IMR-90 (cell line): ENCODE measurements at places on chromosomes 5 and 9.

- H3K27ac ChIP-seq: no peak overlapping the region
- H3K36me3 ChIP-seq: peaks cover 23% of the 10 kb centered on the region
- H3K27me3 ChIP-seq: no peaks in the 10 kb centered on the region
- no peaks in the 10 kb centered on the region for H3K4me1 ChIP-seq
Observed at GRCh38 chr5:168562279-168562678, 16.9 kb downstream of the PANK3 start.

DNA sequence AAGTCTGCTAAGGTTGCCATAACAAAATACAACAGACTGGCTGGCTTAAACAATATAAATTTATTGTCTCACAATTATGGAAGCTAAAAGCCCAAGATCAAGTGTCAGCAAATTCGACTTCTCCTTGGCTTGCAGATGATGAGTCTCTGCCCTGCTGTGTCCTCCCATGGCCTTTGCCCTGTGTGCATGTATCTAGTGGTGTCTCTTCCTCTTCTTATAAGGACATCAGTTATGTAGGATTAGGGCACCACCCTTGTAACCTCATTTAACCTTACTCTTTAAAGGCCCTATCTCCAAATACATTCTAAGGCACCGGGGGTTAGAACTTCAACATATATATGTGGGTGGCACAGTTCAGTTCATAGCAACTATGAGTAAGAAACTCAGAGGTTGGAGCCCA, 157.9 kb upstream of the RASA1 start:
- H3K27ac ChIP-seq: no peak overlapping the region
- no peak for DNase-seq
- H3K27me3 ChIP-seq: no peaks in the 10 kb centered on the region
- H3K4me3 ChIP-seq: no peak overlapping the region

DNA sequence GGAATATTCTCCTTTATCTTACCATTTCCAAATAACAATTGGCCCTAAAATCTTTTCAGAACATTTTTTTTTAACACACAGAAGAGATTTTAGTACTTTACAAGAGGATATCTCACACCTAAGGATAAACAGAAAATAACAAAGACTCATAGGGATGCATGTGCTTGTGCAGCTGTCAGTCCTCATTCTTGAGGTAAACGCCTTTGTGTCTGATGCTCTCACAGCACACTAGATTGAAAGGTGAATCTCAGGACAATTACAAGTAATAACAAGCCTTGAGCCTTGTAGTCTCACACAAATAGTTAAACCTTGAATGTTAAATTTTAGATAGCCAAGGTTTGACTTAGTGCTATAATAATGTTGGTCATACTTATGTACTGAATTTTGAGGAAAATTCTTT, 439.2 kb downstream of the PTPRD start:
- DNase-seq: no peak
- H3K4me1 ChIP-seq: no peaks in the 10 kb centered on the region
- no peak overlapping the region for H3K4me3 ChIP-seq

DNA sequence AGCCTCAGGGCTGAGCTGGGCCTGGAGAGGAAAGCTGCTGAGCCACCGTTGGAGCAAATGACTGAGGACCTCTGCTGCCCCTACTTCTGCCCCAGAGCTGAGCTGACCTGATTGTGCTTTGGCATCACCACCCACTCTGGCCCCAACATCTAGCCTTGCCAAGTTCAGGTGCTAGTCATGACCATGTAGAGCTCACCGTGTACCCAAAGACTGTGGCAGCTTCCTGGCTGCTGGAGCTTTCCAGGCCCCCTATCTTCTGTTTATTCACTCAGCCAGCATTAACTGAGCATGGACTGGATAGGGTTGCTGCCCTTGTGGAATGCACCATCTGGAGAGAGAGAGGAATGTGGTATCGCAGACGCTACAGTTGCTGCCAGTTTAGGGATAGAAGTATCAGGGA, 49.1 kb downstream of the JADE2 start:
- peaks cover 73% of the 10 kb centered on the region for H3K36me3 ChIP-seq
- no peaks in the 10 kb centered on the region for H3K27me3 ChIP-seq
- H3K4me1 ChIP-seq: peaks cover 10% of the 10 kb centered on the region
- DNase-seq: peak; percentile 38
- H3K4me3 ChIP-seq: no peak overlapping the region

DNA sequence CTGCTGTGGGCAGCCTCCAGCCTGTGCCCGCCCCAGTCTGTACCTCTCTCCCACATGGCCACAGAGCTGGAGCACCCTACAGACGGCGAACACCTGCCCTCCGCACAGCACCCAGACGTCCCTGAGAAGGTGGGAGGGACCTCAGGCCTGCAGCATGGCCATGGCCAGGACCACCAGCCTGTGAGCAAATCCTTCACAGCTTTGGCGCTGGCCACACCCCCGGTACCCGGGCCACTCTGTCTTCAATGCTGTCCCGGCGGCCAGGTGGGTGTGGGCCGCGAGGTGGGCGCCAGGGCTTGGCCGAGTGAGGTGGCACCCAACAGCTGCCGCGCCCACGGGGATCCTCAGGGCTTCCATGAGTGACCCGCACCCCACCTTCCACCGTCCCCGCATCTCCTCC, 18.7 kb downstream of the NOTCH1 start:
- H3K27me3 ChIP-seq: no peaks in the 10 kb centered on the region
- no peak overlapping the region for H3K4me3 ChIP-seq
- no peak overlapping the region for H3K27ac ChIP-seq
- DNase-seq: no peak
- H3K36me3 ChIP-seq: peaks cover 16% of the 10 kb centered on the region; the same call in 1 of the 2 replicates

- no peak overlapping the region for H3K27ac ChIP-seq
- no peaks in the 10 kb centered on the region for H3K27me3 ChIP-seq
- DNase-seq: no peak
- H3K4me1 ChIP-seq: no peaks in the 10 kb centered on the region
- H3K36me3 ChIP-seq: no peaks in the 10 kb centered on the region
- H3K4me3 ChIP-seq: no peak overlapping the region
Observed at GRCh38 chr5:174235221-174236011, 189.9 kb downstream of the NSG2 start.

GRCh38 chr9:18526685-18527084, 52.7 kb downstream of the ADAMTSL1 start:
- no peaks in the 10 kb centered on the region for H3K36me3 ChIP-seq
- no peak overlapping the region for H3K4me3 ChIP-seq
- no peak for DNase-seq

- no peak overlapping the region for H3K27ac ChIP-seq
- H3K27me3 ChIP-seq: no peaks in the 10 kb centered on the region
- DNase-seq: no peak
Observed at GRCh38 chr5:172010278-172010677, 3.8 kb upstream of the FBXW11 start.

DNA sequence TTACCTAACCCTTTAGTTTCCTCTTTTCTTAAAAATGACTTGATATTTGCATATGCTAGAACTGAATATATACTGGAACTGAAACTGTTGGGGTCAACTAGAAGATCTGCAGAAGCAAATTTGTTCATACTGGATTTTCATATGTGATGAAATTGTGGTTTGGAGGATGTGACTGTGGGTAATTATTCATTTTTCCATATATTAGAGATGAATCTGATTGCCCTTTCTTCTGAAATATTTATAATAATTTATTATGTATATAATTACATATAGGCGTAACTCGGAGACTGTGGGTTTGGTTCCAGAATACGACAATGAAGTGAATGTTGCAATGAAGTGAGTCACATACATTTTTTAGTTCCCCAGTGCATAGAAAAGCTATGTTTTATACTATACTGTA, 149.1 kb downstream of the ATP10B start:
- no peaks in the 10 kb centered on the region for H3K4me1 ChIP-seq
- H3K27me3 ChIP-seq: no peaks in the 10 kb centered on the region
- no peak overlapping the region for H3K4me3 ChIP-seq
- H3K27ac ChIP-seq: no peak overlapping the region
- no peak for DNase-seq

DNA sequence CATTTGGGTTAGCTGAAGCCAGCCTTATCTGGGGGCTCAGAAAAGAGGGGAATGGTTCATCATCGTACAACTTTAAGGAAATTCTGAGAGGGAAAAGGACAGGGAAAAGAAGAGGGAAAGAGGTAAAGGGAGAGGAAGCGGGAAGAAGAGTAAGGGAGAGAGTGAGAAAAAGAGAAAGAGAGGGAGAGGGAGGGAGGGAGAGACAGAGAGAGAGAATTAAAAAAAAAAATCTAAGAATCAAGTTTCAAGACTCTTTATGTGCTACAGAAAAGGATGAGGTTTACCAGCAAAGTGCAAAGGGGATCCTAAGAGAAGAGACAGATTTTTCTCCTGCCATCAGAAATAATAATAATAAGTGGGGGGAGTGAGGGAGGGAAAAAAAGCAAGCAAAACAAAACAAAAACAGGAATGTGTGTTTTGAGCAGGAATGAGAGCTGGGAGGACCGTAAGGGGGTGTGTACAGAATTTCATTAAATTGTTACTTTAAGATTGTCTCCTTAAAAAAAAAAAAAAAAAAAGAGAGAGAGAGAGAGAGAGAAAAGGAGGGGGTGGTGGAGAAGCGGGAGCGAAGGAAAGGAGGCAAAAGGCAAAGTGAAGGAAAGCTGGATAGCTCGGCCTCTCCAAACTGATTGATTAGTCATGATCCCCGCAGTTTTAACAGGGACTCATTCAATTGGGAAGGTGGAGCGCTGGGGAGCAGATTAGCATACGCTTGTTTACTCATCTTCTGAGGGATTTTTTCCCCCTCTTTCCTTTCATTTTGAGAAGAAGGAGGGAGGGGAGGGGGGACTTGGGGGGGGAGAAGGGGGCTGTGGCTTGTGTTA, 438 bp upstream of the PAPPA start:
- peaks cover 2% of the 10 kb centered on the region; the same call in 1 of the 2 replicates for H3K36me3 ChIP-seq
- DNase-seq: peak; percentile 85
- peak overlapping the region; percentile 99 for H3K27ac ChIP-seq

DNA sequence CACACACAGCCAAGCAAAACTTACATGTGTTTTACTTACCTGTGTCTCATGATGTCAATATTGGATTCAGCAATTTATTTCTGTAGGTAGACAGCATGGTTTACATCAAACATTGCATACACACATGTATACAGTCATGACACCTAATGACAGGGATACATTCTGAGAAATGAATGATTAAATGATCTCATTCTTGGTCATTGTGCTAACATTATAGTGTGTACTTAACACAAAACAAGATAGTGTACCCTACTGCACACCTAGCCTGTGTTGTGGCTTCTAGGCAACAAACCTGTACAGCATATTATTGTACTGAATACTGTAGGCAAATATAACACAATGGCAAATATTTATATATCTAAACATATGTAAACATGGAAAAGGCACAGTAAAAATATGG, 28.0 kb downstream of the ISOC1 start:
- no peaks in the 10 kb centered on the region for H3K4me1 ChIP-seq
- DNase-seq: no peak
- no peaks in the 10 kb centered on the region for H3K36me3 ChIP-seq

DNA sequence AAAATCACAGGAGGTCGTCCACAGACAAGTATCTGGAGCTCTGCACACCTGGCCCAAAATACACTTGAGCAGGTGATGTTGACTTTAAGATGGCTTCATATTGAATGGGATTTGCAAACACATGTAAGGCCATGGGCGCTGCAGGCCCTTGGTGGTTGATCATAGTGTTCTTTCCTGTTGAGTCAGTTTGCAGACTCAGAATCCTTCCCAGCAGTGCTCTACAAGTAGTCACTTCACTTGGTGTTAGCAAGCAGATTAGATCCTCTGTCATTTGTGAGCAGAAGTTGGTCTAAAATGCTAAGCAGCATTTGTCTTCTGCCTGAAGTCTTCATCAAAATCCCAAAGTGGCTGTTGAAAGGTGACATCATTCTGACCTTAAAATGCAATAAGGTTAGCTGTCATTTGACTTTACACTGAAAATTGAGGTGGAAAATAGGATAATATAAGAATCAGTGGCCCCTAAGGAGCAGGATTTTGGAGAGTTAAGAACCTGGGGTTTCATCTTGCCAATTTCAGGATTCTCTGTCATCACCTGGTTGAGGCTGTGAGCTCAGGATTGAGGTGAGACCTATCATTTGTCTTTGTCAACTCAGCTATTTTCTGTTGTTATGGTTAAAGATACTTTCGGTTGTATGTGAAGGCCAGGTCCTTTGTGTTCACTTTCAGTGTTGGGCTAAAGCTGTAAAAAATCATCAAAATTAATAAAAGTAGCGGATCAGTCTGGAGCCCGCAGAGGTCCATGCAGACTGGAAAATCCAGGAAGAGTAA, 114.5 kb downstream of the LRRC70 start:
- no peaks in the 10 kb centered on the region for H3K36me3 ChIP-seq
- H3K4me1 ChIP-seq: no peaks in the 10 kb centered on the region
- no peaks in the 10 kb centered on the region for H3K27me3 ChIP-seq

- H3K36me3 ChIP-seq: no peaks in the 10 kb centered on the region
- H3K4me3 ChIP-seq: no peak overlapping the region
- peaks cover 5% of the 10 kb centered on the region; the same call in 1 of the 2 replicates for H3K4me1 ChIP-seq
- H3K27ac ChIP-seq: no peak overlapping the region
Observed at GRCh38 chr5:138654281-138654867, 79.2 kb upstream of the HSPA9 start.

DNA sequence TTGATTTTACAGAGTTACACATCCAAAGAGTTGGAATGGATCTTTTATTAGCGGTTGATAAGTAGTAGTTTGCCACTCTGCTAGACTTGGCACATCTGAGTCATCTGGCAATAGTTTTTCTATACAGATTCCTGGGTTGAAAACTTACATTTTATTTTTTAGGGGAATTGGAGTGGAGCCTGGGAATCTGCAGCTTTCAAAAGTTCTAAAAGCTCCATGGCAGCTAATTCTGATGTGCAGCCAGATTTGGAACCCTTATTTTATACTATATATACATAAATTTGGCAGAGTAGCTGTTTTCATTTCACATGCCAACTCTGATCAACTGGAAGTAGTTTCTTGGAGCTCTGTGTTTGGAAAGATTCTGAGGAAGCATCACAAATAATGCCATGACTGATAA, 715.5 kb downstream of the TLR4 start:
- H3K27me3 ChIP-seq: no peaks in the 10 kb centered on the region
- no peaks in the 10 kb centered on the region for H3K36me3 ChIP-seq
- H3K4me3 ChIP-seq: no peak overlapping the region
- H3K4me1 ChIP-seq: no peaks in the 10 kb centered on the region
- H3K27ac ChIP-seq: no peak overlapping the region

- no peaks in the 10 kb centered on the region; the same call in 1 of the 2 replicates for H3K27me3 ChIP-seq
- no peak for DNase-seq
- no peaks in the 10 kb centered on the region for H3K36me3 ChIP-seq
Observed at GRCh38 chr5:15234911-15235310, 265.1 kb upstream of the FBXL7 start.

DNA sequence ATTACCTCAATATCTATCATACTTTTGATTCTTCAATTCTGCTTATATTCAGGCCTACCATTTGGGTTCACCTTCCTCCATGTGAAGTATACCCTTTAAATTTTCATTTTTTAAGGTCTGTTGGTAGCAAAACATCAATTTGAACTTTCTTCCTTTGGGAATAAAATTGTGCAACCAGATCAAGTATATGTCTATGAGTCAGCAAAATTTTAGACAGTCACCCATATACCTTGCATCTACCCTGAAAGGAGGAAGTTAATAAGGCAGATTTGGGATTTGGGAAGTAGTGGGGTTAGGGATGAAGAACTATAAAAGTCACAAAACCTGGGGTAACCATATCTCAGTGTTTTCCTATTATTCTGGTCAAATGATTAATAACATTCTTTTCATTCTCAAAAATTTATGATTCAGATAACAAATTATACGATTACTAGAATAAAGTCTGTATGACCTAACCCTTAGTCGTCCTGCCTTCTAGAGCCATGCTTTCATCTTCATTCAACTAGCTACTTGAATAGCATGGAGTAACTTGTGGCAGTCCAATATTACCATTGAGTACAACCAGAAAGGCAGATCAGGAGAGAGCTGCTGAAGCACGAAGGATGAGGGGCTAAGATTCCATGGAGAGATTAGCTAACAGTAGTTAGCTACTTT, 2.8 kb upstream of the IL33 start:
- H3K27ac ChIP-seq: no peak overlapping the region
- no peak overlapping the region for H3K4me3 ChIP-seq
- H3K4me1 ChIP-seq: peaks cover 2% of the 10 kb centered on the region
- DNase-seq: peak; percentile 4
- H3K27me3 ChIP-seq: no peaks in the 10 kb centered on the region; the same call in 1 of the 2 replicates
